ENCODE measurements at places on chromosomes 5 and 9. TPM values are rescaled to one million over a fixed set of nuclear protein-coding genes. Genes with fewer than 3 reads are reported as not detected.

DNAH5 gene
- 0.60 TPM for total RNA-seq

DNA sequence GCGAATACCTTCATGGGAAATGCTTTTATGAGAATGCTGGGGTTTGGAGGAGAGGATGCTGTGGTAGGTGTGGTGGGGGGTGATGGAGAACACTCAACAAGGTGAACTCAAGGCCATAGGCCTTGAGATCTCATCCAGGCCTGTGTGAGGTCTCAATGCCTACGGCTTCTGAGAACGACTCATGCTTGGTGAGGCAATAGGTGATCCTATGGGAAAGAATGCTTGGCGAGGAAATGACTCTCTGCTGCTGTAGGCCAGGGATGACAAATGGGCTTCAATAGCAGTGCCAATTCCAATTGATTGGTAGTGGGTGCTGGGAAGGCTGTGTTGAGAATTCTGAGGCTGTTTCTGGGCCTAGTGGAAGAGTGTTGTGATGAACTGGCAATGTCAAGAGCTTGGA lies 280.2 kb upstream of the CLINT1 start:
- H3K4me3 ChIP-seq = no peak overlapping the region
- DNase-seq = no peak
- H3K4me1 ChIP-seq = no peaks in the 10 kb centered on the region

- H3K27me3 ChIP-seq = no peaks in the 10 kb centered on the region
- no peaks in the 10 kb centered on the region for H3K36me3 ChIP-seq
- H3K4me1 ChIP-seq = no peaks in the 10 kb centered on the region
- no peak for DNase-seq
These were observed 18.7 kb upstream of the ICE1 start for GRCh38 chr5:5403741-5404140.

GLRA1 gene
- not detected for total RNA-seq

GRCh38 chr5:1641560-1642166 lies 117.9 kb upstream of the LPCAT1 start:
- no peaks in the 10 kb centered on the region for H3K36me3 ChIP-seq
- H3K4me1 ChIP-seq = peaks cover 16% of the 10 kb centered on the region
- H3K27me3 ChIP-seq = no peaks in the 10 kb centered on the region

- no peaks in the 10 kb centered on the region for H3K27me3 ChIP-seq
- DNase-seq = no peak
- H3K27ac ChIP-seq = no peak overlapping the region
- H3K4me1 ChIP-seq = no peaks in the 10 kb centered on the region
- no peak overlapping the region for H3K4me3 ChIP-seq
These were observed 205.1 kb downstream of the PCSK1 start for GRCh38 chr5:96227957-96228356.

DNA sequence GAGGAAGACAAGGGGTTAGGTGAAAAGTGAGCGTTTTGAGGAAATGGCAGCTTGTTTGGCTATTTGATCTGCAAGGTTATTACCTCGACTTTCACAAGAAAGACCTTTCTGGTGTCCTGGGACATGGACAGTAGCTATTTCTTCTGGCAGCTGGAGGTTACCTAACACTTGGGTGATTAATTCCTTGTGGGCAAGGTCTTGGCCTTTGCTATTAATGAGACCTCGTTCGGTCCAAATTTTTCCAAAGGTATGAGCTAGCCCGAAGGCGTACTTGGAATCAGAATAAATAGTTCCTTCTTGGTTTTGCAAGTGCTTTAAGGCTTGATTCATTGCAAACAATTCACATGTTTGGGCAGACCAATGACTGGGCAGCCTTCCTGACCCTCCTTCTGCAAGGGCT lies 4.9 kb downstream of the GTF3C5 start:
- DNase-seq = no peak
- H3K36me3 ChIP-seq = no peaks in the 10 kb centered on the region
- no peaks in the 10 kb centered on the region for H3K27me3 ChIP-seq
- peaks cover 3% of the 10 kb centered on the region for H3K4me1 ChIP-seq

DDX4 gene
- not detected for total RNA-seq

- H3K4me1 ChIP-seq = no peaks in the 10 kb centered on the region
- no peaks in the 10 kb centered on the region for H3K27me3 ChIP-seq
- no peaks in the 10 kb centered on the region for H3K36me3 ChIP-seq
- H3K27ac ChIP-seq = no peak overlapping the region
These were observed 422.7 kb downstream of the DMAC1 start for GRCh38 chr9:7376833-7377232.

ADAM19 gene
- total RNA-seq = 13.2 TPM

GRCh38 chr5:7412409-7412808 lies 16.5 kb downstream of the ADCY2 start:
- no peaks in the 10 kb centered on the region for H3K27me3 ChIP-seq
- no peaks in the 10 kb centered on the region for H3K36me3 ChIP-seq
- no peaks in the 10 kb centered on the region for H3K4me1 ChIP-seq

DNA sequence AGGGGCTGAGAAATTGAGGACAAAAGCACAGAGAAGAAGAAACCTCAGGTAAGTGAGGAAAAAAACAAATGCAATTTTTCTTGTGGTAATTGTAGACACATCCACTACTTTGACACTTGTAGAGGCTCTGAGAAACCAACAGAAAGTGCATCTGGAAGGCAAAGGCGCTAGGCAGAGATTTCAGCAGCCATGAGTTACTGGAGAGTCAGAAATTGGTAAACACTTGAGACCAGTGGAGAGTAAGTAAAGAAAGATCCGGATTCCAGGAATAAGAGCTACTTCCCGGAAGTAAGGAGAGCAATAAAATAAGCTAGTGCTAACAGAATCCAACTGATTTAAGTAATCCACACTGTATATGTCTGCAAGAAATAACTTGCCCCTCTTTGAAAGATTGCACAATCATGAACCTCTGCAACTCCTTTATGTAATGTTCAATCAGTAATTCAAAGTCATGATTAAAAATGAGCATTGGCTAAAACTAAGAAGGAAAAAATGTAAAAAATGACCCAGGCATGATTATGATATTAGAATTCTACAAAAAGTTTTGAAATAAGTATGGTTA lies 382.1 kb downstream of the CDH18 start:
- no peaks in the 10 kb centered on the region for H3K4me1 ChIP-seq
- H3K4me3 ChIP-seq = no peak overlapping the region
- H3K36me3 ChIP-seq = no peaks in the 10 kb centered on the region
- no peaks in the 10 kb centered on the region for H3K27me3 ChIP-seq

DNA sequence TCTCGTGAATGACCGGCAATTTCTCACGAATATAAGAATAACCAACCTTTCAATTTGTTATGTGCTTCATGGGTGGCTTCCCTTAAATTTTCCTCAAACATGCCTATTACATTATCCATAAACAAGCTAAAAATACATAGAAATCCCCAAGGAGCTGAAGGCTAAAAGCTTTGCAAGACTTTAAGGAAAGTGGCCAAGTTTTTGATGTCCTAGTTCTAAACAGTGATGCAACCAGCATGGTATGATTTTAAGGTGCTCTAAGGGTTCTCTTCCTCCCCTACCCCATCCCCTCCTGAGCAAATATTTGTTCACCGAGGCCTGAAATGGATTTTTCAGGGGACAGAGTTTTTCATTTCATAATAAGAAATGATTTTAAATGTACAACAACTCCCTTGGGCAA lies 79.8 kb downstream of the RGS7BP start:
- no peak for DNase-seq
- H3K27me3 ChIP-seq = no peaks in the 10 kb centered on the region
- peak overlapping the region; percentile 16 for H3K27ac ChIP-seq
- H3K36me3 ChIP-seq = no peaks in the 10 kb centered on the region
- H3K4me1 ChIP-seq = peaks cover 4% of the 10 kb centered on the region

- DNase-seq = no peak
- no peak overlapping the region for H3K27ac ChIP-seq
- H3K4me3 ChIP-seq = no peak overlapping the region
- no peaks in the 10 kb centered on the region for H3K27me3 ChIP-seq
These were observed 700.3 kb upstream of the TYRP1 start for GRCh38 chr9:11992866-11993265.

PIP5KL1 gene
- not detected for total RNA-seq

DNA sequence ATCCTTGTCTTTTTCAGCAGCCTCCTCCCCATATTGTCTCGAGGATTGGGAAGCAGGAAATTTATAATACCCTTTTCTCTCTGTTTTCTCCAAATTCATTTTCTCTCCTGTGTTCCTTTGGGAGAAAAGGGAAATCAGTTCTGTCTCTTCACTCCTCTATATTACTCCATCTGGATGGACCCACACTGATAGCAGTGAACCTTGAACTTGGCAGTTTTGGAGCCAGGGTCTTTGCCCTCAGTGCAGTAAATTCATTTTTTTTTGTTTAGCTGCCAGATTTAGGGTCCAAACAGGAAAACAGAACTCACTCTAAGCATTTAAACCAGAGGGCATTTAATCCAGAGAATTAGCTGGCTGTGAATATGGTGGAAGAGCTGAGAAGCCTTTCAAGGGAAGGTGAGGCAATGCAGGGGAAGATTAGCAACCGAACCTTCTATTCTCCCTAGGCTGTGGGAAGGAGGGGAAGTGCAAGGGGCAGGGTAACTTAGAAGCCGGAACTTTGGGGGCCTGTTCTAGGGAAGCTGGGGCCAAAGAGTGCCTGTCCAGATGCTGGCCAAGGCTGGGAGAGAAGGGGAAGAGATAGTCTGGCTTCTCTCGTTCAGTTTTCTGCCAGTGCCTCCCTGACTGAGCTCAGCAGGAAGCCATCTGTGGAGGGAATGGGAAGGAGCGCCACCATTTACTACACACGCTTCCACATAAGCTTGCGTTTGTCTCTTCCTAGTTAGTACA lies 16.3 kb upstream of the NPR2 start:
- no peaks in the 10 kb centered on the region for H3K27me3 ChIP-seq
- DNase-seq = no peak
- no peaks in the 10 kb centered on the region for H3K36me3 ChIP-seq
- H3K4me3 ChIP-seq = no peak overlapping the region

CDKN2B-AS1 gene
- 0.90 TPM for total RNA-seq

- H3K27me3 ChIP-seq = no peaks in the 10 kb centered on the region
- peak overlapping the region; percentile 88 for H3K27ac ChIP-seq
- DNase-seq = no peak
- peaks cover 44% of the 10 kb centered on the region for H3K4me1 ChIP-seq
These were observed 44.1 kb upstream of the STXBP1 start for GRCh38 chr9:127567730-127568617.

CTSV gene
- total RNA-seq = 0.42 TPM

GRCh38 chr9:137614631-137615386 lies 4.0 kb upstream of the EHMT1 start:
- H3K27ac ChIP-seq = no peak overlapping the region
- peaks cover 12% of the 10 kb centered on the region for H3K36me3 ChIP-seq
- no peak overlapping the region for H3K4me3 ChIP-seq
- peaks cover 24% of the 10 kb centered on the region for H3K4me1 ChIP-seq
- no peaks in the 10 kb centered on the region for H3K27me3 ChIP-seq

DNA sequence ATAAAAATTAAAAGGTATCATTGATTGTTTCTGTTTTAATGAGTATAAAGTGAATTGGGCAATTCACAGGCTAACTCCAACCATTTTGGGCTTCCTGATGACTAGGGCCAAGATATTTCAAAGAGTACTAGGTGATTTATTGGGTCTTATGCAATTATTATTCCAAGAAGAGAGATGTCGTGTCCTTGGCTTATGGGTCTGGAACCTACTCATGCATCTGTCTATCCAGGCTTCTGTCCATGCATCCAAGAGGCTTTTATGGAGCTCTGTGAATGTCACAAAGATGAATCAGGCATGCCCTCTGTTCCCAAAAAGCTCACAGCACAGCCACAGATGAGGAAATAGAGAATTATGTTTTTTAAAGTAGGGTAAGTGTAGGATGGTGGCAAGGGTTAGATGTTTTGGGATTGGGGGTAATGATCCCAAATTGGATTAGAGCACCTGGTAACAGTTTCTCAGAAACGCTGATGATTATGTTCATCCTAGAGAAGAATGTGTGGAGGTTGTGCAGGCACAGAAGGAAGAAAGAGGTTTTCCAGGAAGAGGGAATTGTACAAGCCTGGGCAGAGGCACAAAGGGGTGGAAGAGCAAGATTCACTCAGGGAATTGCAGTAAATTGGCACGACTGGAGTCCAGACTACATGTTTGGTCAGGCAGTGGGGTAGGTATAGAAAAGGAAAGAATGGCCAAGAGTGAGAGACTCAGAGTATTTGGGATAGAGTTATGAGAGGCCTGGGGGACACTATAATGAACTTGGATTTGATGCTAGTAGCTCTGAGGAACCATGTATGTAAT lies 83.0 kb upstream of the TNC start:
- H3K4me3 ChIP-seq = no peak overlapping the region
- no peak overlapping the region for H3K27ac ChIP-seq
- no peaks in the 10 kb centered on the region for H3K4me1 ChIP-seq
- H3K27me3 ChIP-seq = no peaks in the 10 kb centered on the region
- no peaks in the 10 kb centered on the region for H3K36me3 ChIP-seq

SLC34A3 gene
- not detected for total RNA-seq

DNA sequence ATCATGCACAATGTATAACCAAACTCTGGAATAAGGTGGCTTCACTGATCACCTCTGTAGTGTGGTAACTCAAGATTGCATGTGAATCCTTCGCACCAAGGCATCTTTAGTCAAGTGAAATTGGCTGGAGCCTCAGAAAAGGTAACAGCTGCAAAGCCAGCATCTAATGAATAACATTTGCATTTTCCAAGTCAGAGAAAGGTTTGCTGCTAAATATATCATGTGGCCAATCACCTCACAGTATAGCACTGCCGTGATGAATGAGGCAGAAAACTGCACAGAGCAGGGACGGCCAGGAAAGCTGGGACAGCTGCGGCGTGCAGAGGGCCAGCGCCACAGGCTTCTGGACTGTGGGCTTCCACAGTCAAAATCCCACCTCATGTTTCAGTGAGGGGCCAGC lies 18.5 kb downstream of the MRPS27 start:
- no peak overlapping the region for H3K27ac ChIP-seq
- H3K4me3 ChIP-seq = no peak overlapping the region

DNA sequence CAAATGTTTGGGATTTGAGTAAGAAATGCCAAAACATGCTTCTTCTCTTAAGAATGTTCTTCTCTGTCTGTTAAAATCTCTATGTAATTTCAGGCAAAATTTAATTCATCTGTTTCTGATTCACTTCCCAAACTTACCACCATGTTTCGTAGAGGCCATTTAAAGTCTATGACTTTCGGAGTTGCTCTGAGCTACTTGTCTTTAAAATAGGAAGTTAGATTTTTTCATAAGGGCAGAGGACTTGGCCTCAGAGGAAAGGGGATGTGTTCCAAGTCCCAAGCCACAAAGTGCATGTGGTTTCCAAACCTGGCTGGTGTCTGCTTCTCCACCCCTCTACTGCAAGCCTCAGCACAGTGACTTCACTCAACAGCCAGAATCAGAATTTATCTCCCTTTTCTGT lies 111.3 kb upstream of the ADRA1B start:
- peak; percentile 54 for DNase-seq
- H3K27me3 ChIP-seq = no peaks in the 10 kb centered on the region
- H3K27ac ChIP-seq = no peak overlapping the region
- no peak overlapping the region for H3K4me3 ChIP-seq

GRCh38 chr5:9431496-9432258 lies 114.2 kb downstream of the SEMA5A start:
- no peaks in the 10 kb centered on the region for H3K36me3 ChIP-seq
- no peaks in the 10 kb centered on the region for H3K27me3 ChIP-seq
- no peak overlapping the region for H3K4me3 ChIP-seq
- peak overlapping the region; percentile 81 for H3K27ac ChIP-seq
- no peak for DNase-seq

ARSK gene
- 11.0 TPM for total RNA-seq
